ENCODE measurements at places on chromosomes 7 and 10.

GRCh38 chr10:114541081-114541796 lies 116.8 kb downstream of the ABLIM1 start:
- peak; percentile 78 for DNase-seq

- DNase-seq: no peak
Observed at GRCh38 chr7:140153666-140154161, 23.1 kb downstream of the KDM7A start.

GRCh38 chr7:3094701-3095445 lies 51.2 kb upstream of the CARD11 start:
- DNase-seq: peak; percentile 67

GRCh38 chr10:72334825-72335393 lies 19.8 kb downstream of the DNAJB12 start:
- DNase-seq: peak; percentile 93

- no peak for DNase-seq
Observed at GRCh38 chr7:116779216-116779615, 83.2 kb upstream of the CAPZA2 start.

DNA sequence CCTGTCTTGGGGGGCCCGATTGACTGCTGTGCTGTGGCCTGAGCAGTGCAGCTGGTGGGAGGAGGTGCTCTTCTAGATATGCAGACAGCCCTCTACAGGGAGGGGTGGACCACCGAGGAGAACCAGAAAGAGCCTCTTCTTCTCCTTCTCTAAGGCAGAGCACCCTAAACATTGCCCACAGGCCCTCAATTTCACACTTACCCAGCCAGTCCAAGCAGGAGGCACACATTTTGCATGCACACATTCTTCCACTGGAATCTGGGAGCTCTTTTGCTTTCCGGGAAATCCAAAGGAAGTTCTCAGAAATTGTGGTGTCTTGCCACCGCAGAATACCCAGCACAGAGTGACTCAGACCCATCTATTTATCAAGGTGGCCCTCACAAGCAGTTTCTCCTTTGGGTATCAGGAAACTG lies 45.8 kb downstream of the EEPD1 start:
- DNase-seq: no peak

- peak; percentile 54 for DNase-seq
Observed at GRCh38 chr7:44307301-44307900, 18.0 kb downstream of the CAMK2B start.

DNA sequence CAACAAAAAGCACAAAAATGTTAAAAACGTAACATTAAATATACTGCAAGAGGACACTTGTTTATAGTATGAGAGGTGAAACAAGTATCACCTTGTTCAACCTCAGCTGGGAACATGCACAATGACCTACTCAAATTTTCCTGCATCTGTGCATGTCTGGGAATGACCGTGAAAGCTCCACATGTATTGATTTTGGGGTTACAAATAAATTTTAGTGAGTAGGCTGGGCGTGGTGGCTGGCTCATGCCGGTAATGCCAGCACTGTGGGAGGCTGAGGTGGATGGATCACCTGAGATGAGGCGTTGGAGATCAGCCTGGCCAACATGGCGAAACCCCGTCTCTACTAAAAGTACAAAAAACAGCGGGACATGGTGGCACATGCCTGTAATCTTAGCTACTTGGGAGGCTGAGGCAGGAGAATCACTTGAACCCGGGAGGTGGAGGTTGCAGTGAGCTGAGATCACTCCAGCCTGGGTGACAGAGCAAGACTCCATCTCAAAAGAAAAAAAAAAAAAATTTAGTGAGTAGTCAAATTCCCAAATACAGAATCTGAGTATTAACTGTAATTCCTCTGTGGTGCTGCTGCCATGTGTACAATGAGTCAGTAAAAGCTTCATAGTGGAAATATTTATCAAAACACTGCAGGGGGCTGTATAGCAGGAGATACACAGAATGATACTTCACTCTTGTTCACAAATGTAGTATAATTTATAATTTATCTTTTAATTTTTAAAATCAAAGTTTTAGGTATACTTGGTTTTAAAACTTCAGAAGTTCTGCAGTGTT lies 41.1 kb downstream of the SUGCT start:
- no peak for DNase-seq

- DNase-seq: no peak
Observed at GRCh38 chr10:126474031-126474430, 85.8 kb upstream of the ADAM12 start.

DNA sequence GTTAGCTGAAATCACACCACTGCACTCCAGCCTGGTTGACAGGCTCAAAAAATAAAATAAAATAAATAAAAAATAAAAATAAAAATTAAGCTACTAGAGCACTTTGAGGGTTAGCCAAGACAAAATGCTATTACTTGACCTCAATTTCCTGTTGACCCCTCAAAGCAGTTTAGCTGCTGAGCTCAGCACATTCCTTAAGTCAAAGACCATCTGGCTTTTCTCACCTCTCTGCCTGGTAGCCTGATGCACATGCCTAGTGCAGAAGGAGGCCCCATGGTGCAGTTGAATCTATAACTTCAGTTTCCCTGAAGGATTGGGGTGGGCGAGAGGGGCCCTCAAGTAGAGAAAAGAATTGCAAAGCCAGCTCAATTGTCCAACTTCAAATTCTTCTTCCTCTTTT lies 211.1 kb upstream of the GALNT17 start:
- DNase-seq: no peak

GRCh38 chr7:28793381-28794085 lies 164.6 kb downstream of the TRIL start:
- no peak for DNase-seq

GRCh38 chr7:1512781-1513656 lies 8.8 kb upstream of the INTS1 start:
- DNase-seq: peak; percentile 70

DNA sequence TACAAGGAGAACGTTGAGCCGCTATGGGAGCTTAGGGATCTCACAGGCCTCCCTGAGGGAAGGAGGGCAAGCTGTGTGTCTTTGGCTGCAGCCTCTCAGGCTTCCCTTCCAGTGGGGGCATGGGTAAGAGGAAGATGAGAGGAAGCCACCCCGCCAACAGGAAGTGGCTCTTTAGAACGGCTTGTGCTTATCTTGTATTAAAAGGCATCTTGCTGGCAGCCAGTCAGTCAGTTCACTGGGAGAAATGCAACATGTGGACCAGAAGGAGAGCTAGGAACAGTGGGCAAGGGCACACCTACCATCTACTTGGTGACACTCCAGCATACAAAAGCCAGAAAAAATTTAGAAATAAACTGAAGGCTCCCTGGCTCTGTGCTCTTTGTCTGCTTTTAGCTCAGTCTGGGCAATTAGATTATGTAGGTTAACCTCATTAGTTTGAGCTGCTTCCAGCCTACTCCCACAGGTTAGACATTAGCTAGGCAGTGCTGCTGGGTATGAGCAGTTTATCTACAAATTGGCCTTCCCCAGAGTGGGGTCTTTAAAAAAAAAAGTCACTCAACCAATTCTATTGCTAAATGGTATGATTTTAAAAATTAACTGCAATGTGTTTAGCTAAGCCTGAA lies 595.9 kb downstream of the KCNMA1 start:
- DNase-seq: no peak

GRCh38 chr7:87941138-87941537 lies 7.1 kb downstream of the ADAM22 start:
- no peak for DNase-seq

GRCh38 chr7:3453398-3453797 lies 152.3 kb downstream of the SDK1 start:
- no peak for DNase-seq

DNA sequence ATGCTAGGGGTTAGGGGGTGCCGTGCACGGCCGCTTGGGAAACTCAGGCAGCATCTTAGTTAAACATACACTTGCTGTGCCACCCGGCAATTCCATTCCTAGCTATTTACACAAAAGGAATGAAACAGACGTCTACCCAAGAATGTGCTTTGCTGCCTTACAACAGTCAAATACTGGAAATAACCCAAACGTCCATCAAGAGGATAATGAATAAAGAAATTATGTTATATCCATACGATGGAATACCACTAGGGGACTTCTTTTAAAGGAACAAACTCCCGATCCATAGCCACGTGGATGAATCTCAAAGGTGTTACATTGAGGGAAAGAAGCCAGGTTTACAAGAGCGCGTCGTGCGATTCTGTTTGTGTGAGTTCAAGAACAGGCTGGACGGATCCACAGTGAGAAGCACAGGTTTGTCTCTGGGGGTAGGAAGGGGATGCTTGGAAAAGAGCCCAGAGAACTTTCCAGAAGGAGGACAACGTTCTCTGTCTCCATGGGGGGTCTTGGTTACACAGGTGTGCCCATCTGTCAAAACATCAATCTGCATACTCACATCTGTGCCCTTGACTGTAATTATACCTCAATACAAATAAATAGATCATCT lies 41.8 kb downstream of the STK32C start:
- DNase-seq: no peak

- no peak for DNase-seq
Observed at GRCh38 chr10:82249141-82249540, 374.1 kb downstream of the NRG3 start.

- DNase-seq: peak; percentile 34
Observed at GRCh38 chr10:47051741-47052238, 140.6 kb downstream of the PTPN20 start.

- no peak for DNase-seq
Observed at GRCh38 chr7:97016381-97017191, 8.0 kb downstream of the DLX5 start.

- no peak for DNase-seq
Observed at GRCh38 chr7:31074120-31074383, 21.9 kb downstream of the ADCYAP1R1 start.

DNA sequence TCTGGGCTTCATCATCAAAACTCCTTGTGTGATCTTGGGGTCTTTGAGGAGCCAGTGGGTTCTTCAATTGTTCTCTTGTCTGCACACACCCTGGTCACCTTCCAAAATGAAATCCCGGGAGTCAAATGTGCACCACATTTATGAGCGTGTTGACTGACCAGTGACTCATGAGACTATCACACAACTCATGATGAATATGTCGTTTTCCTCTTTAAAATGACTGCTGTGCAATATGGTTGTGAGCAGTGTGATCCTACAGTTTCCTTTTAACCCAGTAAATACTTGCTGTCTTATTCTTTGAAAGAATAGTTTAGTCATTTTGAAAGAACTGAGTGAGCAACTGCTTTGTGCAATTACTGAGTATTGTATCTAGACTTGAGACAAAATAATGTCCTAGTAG lies 149.2 kb downstream of the DYNC1I1 start:
- no peak for DNase-seq

- no peak for DNase-seq
Observed at GRCh38 chr7:45324683-45325237, 167.2 kb downstream of the RAMP3 start.

- DNase-seq: no peak
Observed at GRCh38 chr7:76074972-76075370, 27.1 kb downstream of the MDH2 start.

GRCh38 chr7:93226310-93226709 lies at the start of gene HEPACAM2:
Gene HEPACAM2 (minus strand): TSS chr7:93226469.
- no peak for DNase-seq

GRCh38 chr10:5511885-5512280 lies 12.5 kb upstream of the CALML5 start:
- DNase-seq: no peak

GRCh38 chr10:80697926-80698325 lies 160.2 kb downstream of the SH2D4B start:
- DNase-seq: no peak

GRCh38 chr10:35409808-35410207 lies 73.5 kb downstream of the CCNY start:
- no peak for DNase-seq

- DNase-seq: peak; percentile 79
Observed at GRCh38 chr7:151518105-151518946, 1.4 kb downstream of the RHEB start.

DNA sequence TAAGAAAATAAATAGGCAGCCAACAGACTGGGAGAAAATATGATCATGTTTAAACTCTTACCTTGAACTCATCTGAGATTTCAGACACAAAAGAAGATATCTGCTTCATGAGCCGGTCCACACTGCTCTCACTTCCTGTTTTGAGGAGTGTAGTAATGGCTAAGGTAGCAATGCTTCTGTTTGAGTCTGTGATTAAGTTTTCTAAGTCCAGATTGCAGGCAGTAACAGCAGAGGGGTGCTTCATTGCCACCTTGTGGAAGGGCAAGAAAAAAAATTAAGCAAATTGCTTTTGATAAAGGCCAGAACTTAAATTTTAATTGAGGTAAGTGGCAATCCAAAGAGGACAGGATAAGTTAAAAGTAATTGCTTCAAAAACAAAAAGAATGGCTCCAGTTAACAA lies 69.1 kb downstream of the MEST start:
- no peak for DNase-seq

- DNase-seq: no peak
Observed at GRCh38 chr10:113493882-113494301, 59.0 kb upstream of the HABP2 start.

DNA sequence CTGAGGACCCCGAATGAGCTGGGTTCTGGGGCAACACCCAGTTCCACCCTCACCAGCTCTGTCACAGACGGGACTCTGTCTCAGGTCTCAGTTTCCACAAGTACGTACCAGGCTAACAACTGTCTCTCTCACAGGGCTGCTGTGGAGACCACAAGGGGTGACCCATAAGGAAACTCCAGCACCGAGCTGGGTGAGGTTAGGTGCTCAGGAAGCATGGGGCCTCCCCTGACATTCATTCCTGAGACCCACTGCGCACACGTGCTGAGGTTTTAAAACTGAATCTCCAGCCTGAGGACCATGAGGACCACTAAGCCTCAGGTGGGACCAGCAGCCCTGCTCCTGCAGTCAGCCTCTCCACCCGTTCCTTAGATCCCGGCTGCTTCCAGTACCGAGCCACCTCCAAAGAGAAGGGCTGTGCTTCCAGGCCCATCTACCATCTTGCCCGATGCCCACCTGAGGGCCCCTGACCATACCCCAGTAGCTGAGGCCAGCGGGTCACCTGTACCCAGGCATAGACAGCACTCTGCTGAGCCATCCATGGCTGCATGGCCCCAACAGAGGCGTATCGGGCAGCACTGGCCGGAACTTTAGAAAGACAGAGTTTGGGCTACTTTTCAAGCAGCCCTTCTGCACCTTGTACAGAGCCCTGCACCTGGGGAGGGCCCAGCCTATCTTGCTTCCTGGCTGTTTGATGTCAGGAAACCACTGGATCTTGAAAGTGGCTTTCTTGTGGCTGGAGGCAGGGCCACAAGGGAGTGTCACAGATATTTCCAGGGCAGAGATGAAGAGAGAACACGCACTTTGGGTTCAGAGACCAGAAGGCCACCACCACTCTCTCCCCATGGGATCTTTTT lies 18.7 kb downstream of the HSPA12A start:
- no peak for DNase-seq

DNA sequence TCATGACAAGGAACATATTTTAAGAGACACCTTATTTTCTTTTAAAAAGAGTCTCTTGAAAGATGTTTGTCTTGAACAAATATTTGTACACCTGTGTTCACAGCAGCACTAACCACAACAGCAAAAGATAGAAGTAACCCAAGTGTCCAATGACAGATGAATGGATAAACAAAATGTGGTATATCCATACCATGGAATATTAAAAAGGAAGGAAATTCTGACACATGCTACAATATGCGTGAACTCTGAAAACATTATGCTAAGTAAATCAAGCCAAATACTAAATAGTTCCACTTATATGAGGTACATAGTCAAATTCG lies 17.8 kb downstream of the SGMS1 start:
- no peak for DNase-seq

Measured in activated CD8-positive, alpha-beta memory T cell treated with anti-CD3 and anti-CD28 coated beads, Interleukin-2, amount 50 U/mL, for 48 hours (primary cell).